Activated CD8-positive, alpha-beta memory T cell treated with anti-CD3 and anti-CD28 coated beads, Interleukin-2, amount 10 ng/mL, durations not matched to agents 7 days and 5 days (primary cell): ENCODE measurements at places on chromosomes 7 and 10. TPM values are rescaled to one million over a fixed set of nuclear protein-coding genes. Genes with fewer than 3 reads are reported as not detected.

DNA sequence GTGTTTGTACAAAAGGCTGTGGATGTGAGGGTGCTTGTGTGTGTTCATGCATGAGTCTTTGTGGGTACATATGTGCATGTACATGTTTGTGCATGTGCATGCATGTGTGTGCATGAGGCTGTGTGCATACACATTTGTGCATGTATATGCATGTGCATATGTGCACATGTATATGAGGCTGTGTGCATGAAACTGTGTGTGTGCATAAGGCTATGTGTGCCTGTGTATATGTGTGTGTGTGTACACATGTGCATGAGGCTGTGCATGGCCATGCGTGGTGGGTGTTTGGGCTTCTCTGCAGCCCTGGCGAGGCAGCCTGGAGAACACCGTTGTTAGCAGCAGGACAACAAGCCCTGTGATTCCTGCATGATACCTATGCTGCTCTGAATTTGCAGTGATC is 207.7 kb upstream of the ADCY1 start:
- DNase-seq: no peak

- DNase-seq: no peak
Observed at GRCh38 chr10:133313192-133313591, 4.5 kb downstream of the ZNF511 start.

- peak; percentile 65 for DNase-seq
Observed at GRCh38 chr10:103564776-103565520, 71.4 kb downstream of the NEURL1 start.

- DNase-seq: no peak
Observed at GRCh38 chr10:62002753-62003152, 101.3 kb downstream of the ARID5B start.

DNA sequence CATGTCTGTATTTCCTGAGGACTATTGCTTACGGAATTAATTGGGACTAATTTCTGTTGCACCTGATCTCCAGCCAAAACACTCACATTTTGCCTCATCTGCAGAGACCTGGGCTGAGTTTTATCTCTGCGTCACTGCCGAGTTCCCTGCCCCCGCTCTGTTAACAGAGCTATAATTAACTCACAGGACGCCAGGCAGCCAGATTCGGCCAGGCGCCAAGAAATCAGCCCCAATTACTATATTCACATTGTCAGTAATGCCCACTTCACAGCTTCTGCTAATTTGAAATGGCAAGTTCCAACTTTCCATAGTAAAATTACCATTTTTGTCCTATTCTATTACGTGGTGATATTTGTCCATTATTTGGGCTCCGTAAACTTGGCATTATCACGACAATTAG is 130.5 kb downstream of the CUX1 start:
- no peak for DNase-seq

DNA sequence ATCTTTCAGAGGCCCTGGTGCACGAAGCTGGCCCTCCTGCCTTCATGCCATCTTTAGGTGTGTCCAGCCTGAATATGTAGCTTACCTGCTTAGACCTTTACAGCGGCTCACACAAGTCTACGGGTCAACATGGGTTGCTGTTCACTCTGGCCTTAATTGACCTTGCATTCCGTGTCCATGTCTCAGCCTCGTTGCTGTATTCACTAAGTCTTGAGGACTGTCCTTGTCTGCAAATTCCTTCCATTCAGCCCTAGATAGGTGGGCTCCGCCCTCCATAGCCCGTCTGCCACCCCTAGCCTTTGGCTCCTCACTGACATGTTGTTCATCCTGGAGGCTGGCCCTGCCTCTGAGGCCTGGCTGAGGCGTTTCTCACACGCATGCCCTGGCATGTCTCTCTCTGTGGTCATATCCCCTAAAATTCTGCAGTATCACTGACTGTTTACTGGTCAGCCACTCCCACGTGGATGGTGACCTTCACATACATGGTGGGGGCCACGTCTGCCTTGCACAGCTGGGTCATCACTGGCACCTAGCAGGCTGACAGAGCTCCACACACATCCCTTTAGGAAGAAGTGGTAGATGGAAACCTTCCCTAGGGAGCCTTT is 394.1 kb upstream of the MKI67 start:
- DNase-seq: no peak

GRCh38 chr7:82362129-82362706 is 81.4 kb downstream of the CACNA2D1 start:
- DNase-seq: no peak

GRCh38 chr7:156096771-156097538 is 284.7 kb upstream of the SHH start:
- DNase-seq: no peak

The SNX8 gene
- total RNA-seq: 27.9 TPM

The ZNF316 gene
- total RNA-seq: 29.2 TPM

The SMO gene
- total RNA-seq: not detected

The TDRD1 gene
- total RNA-seq: 0.15 TPM
